ENCODE measurements at places on chromosomes 1 and 21. TPM values are rescaled to one million over a fixed set of nuclear protein-coding genes. Genes with fewer than 3 reads are reported as not detected.

The KIF14 gene
- total RNA-seq: 30.3 TPM

GRCh38 chr1:172339842-172340241 lies 80.6 kb upstream of the C1orf105 start:
- H3K36me3 ChIP-seq: no peaks in the 10 kb centered on the region
- H3K4me3 ChIP-seq: no peak overlapping the region
- DNase-seq: no peak
- H3K27ac ChIP-seq: no peak overlapping the region
- no peaks in the 10 kb centered on the region for H3K27me3 ChIP-seq

GRCh38 chr1:14704846-14705245 lies 106.4 kb downstream of the KAZN start:
- H3K4me3 ChIP-seq: no peak overlapping the region
- H3K4me1 ChIP-seq: no peaks in the 10 kb centered on the region
- H3K27me3 ChIP-seq: no peaks in the 10 kb centered on the region
- H3K36me3 ChIP-seq: no peaks in the 10 kb centered on the region
- no peak overlapping the region for H3K27ac ChIP-seq
- no peak for DNase-seq

DNA sequence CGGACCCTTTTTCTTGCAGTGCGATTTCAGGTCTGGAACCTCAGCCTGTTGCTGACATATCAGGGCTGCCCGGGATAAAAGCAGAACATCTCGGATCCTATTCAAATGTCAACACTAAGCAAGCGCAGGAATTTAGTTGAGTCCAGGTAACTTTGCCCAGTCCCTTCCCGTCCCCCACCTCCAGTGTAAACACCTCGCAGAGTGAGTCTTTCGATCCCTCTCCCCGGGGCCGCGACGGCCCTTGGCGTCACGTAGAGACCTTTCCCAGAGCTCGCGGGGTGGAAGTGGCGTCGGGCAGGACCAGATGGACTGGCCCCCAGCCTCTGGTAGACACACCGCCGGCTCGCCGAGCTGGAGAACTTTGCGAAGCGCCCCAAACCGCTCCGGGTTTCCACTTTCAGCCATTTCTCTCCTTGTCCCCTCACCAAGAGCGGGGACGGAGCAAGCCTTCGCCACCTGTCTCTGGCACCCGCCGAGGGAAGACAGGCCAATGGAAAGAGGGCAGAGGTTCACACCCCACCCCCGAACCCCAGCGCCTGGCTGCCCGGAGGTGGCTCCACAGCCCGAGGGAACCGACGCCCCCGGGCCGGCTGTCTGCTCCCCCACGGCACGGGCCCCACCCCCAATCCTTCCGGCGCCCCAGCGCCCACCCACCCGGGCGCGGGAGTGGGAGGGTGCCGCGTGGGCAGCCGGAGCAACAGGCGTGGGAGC lies 570 bp downstream of the KCND3 start:
- no peak for DNase-seq
- peak overlapping the region; percentile 27 for H3K4me3 ChIP-seq
- no peaks in the 10 kb centered on the region for H3K36me3 ChIP-seq
- peaks cover 10% of the 10 kb centered on the region for H3K4me1 ChIP-seq
- H3K27ac ChIP-seq: no peak overlapping the region
- peaks cover 64% of the 10 kb centered on the region for H3K27me3 ChIP-seq

- H3K4me1 ChIP-seq: peaks cover 64% of the 10 kb centered on the region
- no peak for DNase-seq
- H3K36me3 ChIP-seq: no peaks in the 10 kb centered on the region
- no peak overlapping the region for H3K27ac ChIP-seq
- H3K27me3 ChIP-seq: peaks cover 23% of the 10 kb centered on the region
Measured at GRCh38 chr1:26360807-26361604, 7.1 kb upstream of the CRYBG2 start.
